CMK (cell line): ENCODE measurements at places on chromosomes 7 and 10.

DNA sequence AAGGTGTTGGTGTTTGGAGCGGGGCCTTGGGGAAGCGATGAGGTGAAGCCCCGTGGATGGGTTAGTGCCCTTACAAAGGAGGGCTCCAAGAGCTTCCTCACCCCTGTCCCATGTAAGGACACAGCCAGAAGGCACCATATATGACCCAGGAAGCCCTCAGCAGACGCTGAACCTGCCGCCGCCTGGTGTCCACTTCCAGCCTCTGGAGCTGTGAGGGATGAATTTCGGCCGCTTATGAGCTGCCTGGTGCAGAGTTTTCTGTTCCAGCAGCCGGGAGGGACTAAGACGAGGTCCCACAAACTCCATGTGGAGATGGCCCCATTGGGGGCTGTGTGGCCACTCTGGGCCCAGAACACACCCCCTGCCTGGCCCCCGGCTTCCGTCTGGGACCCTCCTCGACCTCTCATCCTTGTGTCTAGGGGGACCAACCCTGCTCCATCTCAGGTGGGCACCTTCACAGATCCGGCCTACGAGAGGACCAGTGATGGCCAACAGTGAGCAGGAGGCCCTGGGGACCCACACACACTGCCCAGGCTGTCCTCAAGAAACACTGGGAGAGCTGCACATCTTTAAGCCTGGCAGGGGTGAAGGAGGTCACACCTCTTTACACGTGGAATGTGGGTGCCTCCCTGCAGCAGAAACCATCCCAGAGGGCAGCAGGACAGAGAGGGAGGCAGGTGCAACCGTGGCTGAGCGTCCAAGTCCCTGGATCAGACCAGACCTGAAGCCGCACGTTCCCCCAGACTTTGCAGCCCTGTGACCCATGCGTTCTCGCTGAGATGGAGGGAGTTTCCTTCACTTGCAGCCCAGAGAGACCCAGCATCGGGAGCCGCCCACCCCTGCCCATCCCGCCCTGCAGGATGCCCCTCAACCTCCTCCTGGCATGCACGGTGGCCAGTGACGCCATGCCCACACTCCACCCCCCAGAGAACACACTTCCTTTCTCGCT, 96.1 kb downstream of the PDGFA start:
- DNase-seq: no peak

GRCh38 chr10:77228559-77228958, 409.0 kb downstream of the KCNMA1 start:
- DNase-seq: no peak

GRCh38 chr7:35035511-35035961, 1.7 kb downstream of the DPY19L1 start:
- no peak for DNase-seq

GRCh38 chr7:25615003-25615402, 386.7 kb upstream of the NPVF start:
- DNase-seq: no peak

GRCh38 chr7:103637726-103638125, 191.7 kb upstream of the SLC26A5 start:
- DNase-seq: no peak

- DNase-seq: no peak
Observed at GRCh38 chr7:148997497-148997896, 30.8 kb downstream of the PDIA4 start.

DNA sequence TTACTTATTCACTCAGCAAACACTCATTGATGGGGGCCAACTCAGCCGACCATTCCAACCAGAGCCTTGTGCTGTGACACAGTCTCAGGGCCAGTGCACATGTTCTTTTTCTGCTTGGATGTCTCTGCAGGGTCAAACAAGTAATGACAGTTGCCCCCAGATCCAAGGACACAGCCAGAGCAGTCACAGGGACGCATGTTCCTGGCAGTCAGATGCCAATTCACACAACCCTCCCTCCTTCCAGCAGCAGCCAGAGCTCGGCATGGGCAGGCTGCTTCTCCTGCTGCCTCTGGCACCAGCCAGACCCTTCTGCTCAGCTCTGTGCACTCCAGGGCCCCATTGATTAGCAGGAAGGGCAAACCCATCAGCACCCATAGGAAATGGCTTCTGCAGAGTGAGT, 20.3 kb downstream of the DRGX start:
- DNase-seq: no peak
